Mesothelial cell of epicardium (in vitro differentiated cells): ENCODE measurements at places on chromosomes 5 and 9. TPM values are rescaled to one million over a fixed set of nuclear protein-coding genes. Genes with fewer than 3 reads are reported as not detected.

- no peaks in the 10 kb centered on the region for H3K27me3 ChIP-seq
- H3K4me3 ChIP-seq, result no peak overlapping the region
- H3K27ac ChIP-seq, result no peak overlapping the region
These were observed 4.7 kb downstream of the SLC2A6 start for GRCh38 chr9:133474215-133474614.

The C5orf58 gene
- total RNA-seq, result not detected in 3 replicates

DNA sequence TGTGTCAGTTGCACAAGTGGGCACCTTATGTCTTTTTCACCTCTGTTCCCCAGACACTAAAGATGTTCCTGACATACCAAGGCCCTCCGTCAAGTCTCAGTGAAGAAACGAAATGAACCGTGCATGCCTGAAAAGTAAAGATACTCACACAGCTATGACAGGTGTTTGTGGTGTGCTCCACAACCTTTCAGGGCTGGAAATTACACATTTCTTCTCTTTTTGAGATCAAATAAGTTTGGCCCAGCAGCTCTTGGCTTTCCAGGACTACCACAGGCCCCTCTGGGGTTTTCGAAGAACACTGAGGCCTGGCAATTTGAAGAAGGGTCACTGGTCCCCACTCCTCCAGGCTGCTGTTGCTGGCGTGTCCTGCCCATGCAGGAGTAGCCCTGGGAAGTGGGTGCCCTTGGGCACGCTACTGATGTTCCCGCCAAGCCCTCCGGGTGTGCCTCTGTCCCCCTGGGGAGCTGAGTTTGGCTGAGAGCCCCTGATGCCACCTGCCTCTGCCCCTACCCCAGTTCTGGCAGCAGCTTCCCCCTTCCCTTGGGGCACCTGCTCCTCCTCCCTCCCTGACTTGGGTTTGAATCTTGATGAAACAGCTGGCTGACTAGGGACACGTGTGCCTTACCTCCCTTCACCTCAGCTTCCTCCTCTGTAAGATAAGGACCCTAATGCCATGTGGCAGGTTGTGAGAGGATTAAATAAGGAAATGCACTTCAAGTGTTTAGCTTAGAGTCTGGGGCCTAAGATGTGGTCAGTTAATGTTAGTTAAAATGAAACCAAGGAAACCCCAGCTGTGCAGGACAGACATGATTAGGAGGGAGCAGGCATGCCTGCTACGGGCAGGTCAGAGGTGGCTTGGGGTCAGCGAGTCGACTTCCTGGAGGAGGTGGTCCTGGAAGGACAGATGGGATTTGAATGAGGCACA, 49.1 kb upstream of the GADD45G start:
- no peak overlapping the region for H3K4me3 ChIP-seq
- peaks cover 21% of the 10 kb centered on the region for H3K27me3 ChIP-seq
- no peaks in the 10 kb centered on the region for H3K36me3 ChIP-seq
- no peak for DNase-seq
- no peak overlapping the region for H3K27ac ChIP-seq
- no peaks in the 10 kb centered on the region for H3K4me1 ChIP-seq

DNA sequence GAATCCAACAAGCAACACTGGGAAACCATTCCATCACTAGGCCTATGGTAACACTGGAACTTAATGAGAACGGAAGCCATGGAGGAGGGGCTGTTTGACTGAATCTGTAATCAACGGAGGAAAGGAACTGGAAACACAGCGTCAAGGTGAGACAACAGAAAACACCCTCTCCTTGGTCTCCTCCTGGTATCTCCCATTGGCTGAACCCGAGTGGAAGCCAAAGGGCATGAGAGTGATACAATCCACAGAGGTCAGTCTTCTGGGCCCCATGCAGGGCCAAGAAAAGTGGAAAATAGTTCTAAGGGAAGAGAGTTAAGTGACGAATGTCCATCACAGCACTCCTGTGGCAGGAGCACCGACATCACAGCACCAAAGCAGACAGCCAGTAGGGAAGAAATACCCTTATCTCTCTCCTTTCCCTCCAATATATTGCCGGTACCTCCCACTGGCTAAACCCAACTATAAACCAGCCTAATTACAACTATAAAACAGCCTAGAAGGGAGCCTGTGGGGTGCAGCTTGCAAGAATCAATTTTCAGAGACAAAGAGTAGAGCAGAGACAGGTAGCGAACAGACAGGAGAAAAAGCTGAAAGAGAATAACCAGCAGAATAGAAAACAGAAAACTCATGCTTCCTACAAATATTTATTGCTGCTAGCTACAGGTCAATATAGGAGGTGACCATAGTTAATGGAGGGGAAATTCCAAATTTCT, 107.4 kb upstream of the IFNE start:
- H3K4me1 ChIP-seq, result peaks cover 11% of the 10 kb centered on the region
- no peak for DNase-seq
- no peak overlapping the region for H3K27ac ChIP-seq
- no peaks in the 10 kb centered on the region for H3K27me3 ChIP-seq

DNA sequence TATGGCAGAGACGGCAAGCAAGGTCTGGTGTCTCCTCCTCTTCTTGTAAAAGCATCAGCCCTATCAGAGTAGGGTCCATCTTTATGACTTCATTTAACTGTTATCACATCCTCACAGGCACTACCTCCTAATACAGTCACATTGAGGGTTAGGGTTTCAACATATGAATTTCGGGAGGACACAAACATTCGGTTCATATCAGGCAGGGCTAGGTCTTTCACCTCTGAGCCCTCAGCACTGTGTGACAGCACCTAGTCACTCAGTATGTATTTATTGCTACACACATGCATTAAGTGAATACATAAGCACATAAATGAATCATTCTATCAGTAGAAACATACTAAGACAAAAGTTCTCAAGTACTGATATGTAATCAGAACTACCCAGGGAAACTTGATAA, 9.4 kb upstream of the BTF3 start:
- peaks cover 2% of the 10 kb centered on the region for H3K4me1 ChIP-seq
- DNase-seq, result no peak
- no peaks in the 10 kb centered on the region for H3K36me3 ChIP-seq
- no peak overlapping the region for H3K27ac ChIP-seq

The ZNF366 gene
- total RNA-seq, result not detected in 3 replicates

The GDF9 gene
- 0.93 to 1.2 TPM (median 0.98 TPM) in 3 replicates for total RNA-seq

GRCh38 chr9:123036893-123037545, 3.6 kb downstream of the GPR21 start:
- no peak overlapping the region for H3K4me3 ChIP-seq
- no peaks in the 10 kb centered on the region for H3K27me3 ChIP-seq
- no peak for DNase-seq
- H3K36me3 ChIP-seq, result peaks cover 9% of the 10 kb centered on the region

DNA sequence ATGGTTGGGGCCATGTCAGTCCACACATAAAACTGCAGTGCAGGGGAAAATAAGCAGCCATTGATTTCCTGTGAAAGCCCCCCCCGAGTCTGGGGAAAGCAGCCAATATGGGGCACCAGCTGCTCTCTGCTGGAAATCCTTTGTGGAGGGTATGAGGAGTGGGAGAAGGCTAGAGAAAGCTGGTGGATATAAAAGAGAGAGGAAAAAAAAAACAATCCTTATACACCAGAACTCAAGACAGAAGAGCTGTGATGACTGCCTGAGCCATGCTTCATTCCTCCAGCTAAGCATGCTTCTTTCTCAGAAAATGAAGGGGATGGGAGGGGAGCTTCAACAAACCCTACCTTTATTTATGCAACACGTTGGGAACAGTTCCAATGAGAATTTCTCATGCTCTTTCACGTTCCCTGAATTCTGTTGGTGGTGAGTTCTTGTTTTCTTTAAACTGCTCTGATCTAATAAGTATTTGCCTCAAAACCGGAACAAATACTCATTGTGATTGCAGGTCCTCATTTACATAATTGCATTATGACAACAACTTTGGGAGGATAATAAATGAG, 688.0 kb upstream of the SEMA6A start:
- H3K4me3 ChIP-seq, result no peak overlapping the region
- H3K27me3 ChIP-seq, result no peaks in the 10 kb centered on the region

The SMIM33 gene
- total RNA-seq, result not detected in 3 replicates

DNA sequence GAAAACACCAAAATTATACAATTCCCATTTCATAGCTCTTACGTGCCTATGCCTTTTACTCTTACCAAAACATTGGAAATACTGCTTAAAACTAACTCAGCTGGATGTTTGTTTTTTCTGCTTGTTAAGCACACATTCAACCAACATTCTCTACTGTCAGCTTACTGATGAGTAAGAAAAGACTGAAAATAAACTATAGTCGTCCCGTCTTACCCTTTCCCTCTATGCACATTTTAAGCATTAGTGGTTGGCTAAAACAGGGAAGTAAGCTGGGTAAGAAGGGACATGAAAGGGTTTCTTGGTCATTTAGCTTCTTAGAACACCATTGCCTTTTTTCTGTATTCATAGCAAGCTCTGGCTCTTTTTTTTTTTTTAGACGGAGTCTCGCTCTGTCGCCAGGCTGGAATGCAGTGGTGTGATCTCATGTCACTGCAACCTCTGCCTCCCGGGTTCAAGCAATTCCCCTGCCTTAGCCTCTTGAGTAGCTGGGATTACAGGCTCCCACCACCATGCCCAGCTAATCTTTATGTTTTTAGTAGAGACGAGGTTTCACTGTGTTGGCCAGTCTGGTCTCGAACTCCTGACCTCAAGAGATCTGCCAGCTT, 232.1 kb upstream of the PCSK5 start:
- H3K27ac ChIP-seq, result no peak overlapping the region
- no peaks in the 10 kb centered on the region for H3K27me3 ChIP-seq
- no peak for DNase-seq

DNA sequence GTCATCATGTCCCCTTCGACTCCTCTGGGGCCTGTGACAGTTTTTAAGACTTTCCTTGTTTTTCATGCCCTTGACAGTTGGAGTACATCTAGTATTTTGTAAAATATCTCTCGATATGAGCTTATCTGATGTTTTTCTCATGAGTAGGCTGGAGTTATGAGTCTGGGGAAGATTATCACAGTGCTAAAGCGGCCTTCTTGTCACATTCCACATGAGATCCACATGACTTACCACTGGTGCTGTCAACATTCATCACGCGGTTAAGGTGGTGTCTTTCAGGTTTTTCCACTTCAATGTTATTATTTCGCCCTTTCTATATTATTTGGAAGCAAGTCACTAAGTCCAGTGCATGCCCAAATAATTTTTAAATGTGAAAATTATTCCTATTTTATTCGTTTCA, 17.1 kb upstream of the CAST start:
- H3K4me1 ChIP-seq, result peaks cover 69% of the 10 kb centered on the region
- DNase-seq, result no peak
- peak overlapping the region; percentile 79 for H3K27ac ChIP-seq
- no peaks in the 10 kb centered on the region for H3K27me3 ChIP-seq
- H3K36me3 ChIP-seq, result no peaks in the 10 kb centered on the region

The TRIO gene
- total RNA-seq, result 190 to 209 TPM (median 200 TPM) in 3 replicates

DNA sequence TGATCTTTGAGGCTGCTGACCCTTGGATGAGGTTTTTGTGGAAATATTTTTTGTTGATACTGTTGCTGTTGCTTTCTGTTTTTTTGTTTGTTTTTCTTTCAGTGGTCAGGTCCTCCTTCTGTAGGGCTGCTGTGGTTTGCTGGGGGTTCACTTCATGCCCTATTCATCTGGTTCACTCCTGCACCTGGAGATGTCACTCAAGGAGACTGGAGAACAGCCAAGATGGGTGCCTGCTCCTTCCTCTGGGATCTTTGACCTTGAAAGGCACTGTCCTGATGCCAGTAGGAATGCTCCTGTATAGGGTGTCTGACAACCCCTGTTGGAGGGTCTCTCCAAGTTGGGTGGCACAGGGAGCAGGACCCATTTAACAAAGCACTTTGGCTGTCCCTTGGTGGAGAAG, 67.0 kb upstream of the ACTBL2 start:
- H3K27me3 ChIP-seq, result no peaks in the 10 kb centered on the region
- no peaks in the 10 kb centered on the region for H3K36me3 ChIP-seq
- no peak overlapping the region for H3K4me3 ChIP-seq
- no peaks in the 10 kb centered on the region for H3K4me1 ChIP-seq
- H3K27ac ChIP-seq, result no peak overlapping the region

The KCNN2 gene
- total RNA-seq, result 17.1 to 19.6 TPM (median 19.1 TPM) in 3 replicates

DNA sequence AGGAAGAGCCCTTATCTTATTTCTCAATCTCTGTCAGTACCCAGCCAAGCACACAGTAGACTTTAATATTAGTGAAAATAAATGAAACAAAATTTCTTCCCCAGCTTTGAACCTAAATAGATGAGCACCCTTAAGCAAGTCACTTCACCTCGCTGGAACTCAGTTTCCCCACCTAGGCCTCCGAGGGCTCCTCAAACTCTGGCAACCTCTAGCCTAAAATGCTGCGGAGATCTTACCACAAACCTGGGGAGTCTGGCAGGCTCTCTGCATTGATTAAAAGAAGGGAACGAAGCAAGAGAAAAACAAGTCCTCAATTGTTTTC, 326 bp downstream of the RIGI start:
- H3K27me3 ChIP-seq, result no peaks in the 10 kb centered on the region
- peaks cover 32% of the 10 kb centered on the region for H3K4me1 ChIP-seq
- no peak for DNase-seq
- H3K36me3 ChIP-seq, result peaks cover 34% of the 10 kb centered on the region
- peak overlapping the region; percentile 82 for H3K4me3 ChIP-seq

DNA sequence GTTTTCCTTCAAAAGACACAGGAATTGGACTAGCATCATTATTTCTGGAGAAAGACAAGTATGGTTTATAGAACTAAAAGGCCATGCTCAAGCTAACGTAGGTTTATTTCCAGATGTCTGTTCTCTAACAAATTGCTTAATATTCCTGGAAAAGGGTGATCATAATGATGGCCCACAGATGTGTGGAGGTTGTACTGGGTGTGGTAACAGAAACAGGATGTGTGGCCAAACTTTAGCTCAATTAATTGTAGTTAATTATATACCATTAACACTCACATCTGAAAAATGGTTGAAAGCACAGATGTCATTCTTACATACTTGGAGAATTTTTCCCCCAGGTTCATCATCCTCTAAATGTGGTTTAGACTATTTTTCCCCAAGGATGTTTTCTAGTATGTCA, 292.7 kb upstream of the RASA1 start:
- no peak for DNase-seq
- H3K4me1 ChIP-seq, result no peaks in the 10 kb centered on the region
- no peaks in the 10 kb centered on the region for H3K36me3 ChIP-seq
- no peak overlapping the region for H3K27ac ChIP-seq

- no peaks in the 10 kb centered on the region for H3K4me1 ChIP-seq
- no peak overlapping the region for H3K27ac ChIP-seq
- DNase-seq, result no peak
- no peaks in the 10 kb centered on the region for H3K36me3 ChIP-seq
These were observed 53.3 kb downstream of the UGCG start for GRCh38 chr9:111949919-111950318.

DNA sequence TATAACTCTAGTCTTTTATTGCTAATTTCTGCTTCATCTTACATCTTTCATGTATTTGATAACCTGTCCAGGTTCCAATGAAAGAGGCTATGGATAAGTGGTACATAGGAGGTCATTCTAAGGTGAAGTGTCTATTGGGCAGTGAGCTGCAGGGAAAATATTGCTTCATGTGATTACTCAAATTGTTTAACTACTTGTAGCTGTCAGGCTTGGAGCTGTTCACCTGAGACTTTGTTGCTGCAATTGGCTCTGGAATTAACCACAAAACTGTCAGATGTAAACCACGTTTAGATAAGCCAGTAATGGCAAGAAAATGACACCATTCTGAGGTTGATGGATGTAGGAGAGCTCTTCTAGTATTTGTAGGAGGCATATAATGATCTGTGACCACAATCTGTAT, 26.0 kb downstream of the ADAMTSL1 start:
- DNase-seq, result no peak
- peaks cover 48% of the 10 kb centered on the region for H3K4me1 ChIP-seq
- no peak overlapping the region for H3K4me3 ChIP-seq
- H3K27me3 ChIP-seq, result no peaks in the 10 kb centered on the region
- H3K27ac ChIP-seq, result no peak overlapping the region
- H3K36me3 ChIP-seq, result no peaks in the 10 kb centered on the region

The SLC24A2 gene
- total RNA-seq, result 0.11 to 0.20 TPM (median 0.20 TPM) in 3 replicates

The EPB41L4B gene
- total RNA-seq, result 5.2 to 5.5 TPM (median 5.3 TPM) in 3 replicates

GRCh38 chr5:12772276-12772675, 868.0 kb upstream of the CTNND2 start:
- no peak for DNase-seq
- H3K27me3 ChIP-seq, result no peaks in the 10 kb centered on the region
- H3K27ac ChIP-seq, result no peak overlapping the region
- H3K36me3 ChIP-seq, result no peaks in the 10 kb centered on the region
- no peaks in the 10 kb centered on the region for H3K4me1 ChIP-seq

The ECM2 gene
- 0.16 to 0.20 TPM in 2 of 3 replicates, not detected in the other for total RNA-seq
